Aorta (tissue), 5 donors: ENCODE measurements at places on chromosomes 2 and 18. TPM values are rescaled to one million over a fixed set of nuclear protein-coding genes. Genes with fewer than 3 reads are reported as not detected.

DNA sequence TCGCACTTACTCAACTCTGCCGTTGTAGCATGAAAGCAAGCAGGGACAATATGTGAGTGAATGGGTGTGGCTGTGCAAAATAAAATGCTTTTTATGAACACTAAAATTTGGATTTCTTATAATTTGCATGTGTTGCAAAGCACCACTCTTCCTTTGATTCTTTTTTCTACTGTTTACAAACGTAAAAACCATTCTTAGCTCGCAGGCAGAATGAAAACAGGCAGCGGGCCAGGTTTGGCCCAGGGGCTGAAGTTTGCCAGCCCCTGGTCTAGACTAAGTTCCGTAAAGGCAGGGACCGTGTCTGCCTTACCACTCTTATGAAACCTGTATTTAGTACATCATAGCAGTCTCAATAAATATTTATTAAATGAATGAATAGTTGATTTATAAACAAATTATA lies 83.7 kb upstream of the SPATS2L start:
- H3K27ac ChIP-seq: no peak overlapping the region
- H3K27me3 ChIP-seq: no peaks in the 10 kb centered on the region
- no peak overlapping the region for H3K4me3 ChIP-seq
- no peaks in the 10 kb centered on the region for H3K4me1 ChIP-seq
- DNase-seq: no peak

CDKL4 gene
- 0.88 TPM for total RNA-seq

ALPI gene
- total RNA-seq: not detected

RIT2 gene
- not detected for total RNA-seq

DNA sequence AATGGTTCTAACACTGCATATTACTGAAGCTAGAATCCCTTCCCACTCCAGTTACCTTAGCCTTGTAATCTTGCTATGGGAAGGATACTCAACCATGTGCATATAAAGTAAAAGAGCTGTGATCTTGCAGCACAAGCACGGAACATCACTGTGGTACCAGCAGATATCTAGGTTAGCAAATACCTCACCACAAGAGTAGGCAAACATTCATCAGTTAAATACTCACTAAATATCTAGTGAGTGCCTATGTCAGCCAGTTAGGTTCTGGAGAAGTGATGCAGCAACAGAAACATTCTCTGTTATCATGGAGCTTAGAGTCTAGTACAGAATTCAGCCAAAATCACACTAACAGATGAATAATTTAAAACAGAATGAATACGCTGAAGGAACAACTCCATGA lies 349.6 kb upstream of the UBE2E3 start:
- H3K27me3 ChIP-seq: no peaks in the 10 kb centered on the region
- H3K4me1 ChIP-seq: no peaks in the 10 kb centered on the region
- no peak overlapping the region for H3K27ac ChIP-seq
- H3K4me3 ChIP-seq: no peak overlapping the region

DNA sequence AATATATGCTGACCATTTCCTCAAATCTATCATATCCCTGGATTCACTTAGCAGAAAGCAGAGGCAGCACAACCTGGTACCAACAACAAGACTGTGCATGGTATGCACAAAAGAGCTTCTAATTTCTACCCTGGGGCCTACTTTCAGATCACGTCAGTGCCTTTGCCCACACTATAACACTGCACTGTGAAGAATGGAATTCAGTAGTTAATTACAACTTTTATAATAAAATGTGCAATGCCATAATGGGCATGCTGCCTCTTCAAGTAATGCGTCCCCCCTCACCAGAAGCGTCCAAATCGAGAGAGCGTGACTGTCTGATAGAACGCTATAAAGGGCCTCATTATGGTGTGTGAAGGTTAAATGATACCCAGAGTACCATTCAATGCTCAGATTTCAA lies 328.1 kb upstream of the PKDCC start:
- no peaks in the 10 kb centered on the region for H3K27me3 ChIP-seq
- H3K4me1 ChIP-seq: peaks cover 4% of the 10 kb centered on the region
- no peak overlapping the region for H3K27ac ChIP-seq
- no peak overlapping the region for H3K4me3 ChIP-seq
- no peak for DNase-seq

DNA sequence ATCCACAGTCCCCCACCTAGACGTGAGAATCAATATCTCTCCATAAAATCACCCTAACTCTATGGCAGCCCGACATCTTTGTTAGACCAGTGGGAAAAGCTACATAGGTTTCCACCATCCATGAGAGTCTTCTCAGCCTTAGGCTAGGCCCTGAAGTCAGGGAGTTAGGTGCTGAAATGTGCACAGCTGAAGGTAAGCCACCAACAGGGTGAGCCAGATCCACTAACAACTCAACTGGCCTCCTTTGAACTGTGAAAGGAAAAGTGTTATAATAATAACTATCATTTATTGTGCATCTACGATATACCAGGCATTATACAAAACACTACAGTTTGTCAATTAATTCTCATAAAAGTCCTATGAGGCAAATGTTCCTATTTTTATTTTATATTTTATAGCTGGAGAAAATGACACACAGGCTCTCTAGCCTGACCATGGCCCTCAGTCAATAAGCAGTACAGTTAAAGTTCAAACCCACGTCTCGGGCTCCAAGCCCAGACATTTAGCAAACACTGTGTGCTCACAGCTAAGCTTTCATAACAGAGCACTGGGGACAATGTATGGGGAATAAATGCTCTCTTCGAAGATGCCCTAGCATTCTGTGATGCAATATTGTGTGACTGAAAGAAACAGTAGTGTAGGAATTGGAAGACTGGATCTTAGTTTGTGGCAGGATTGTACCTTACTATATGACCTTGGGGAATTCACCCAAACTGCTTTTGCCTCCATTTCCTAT lies 11.2 kb upstream of the CYP27C1 start:
- no peak overlapping the region for H3K4me3 ChIP-seq
- H3K27me3 ChIP-seq: peaks cover 3% of the 10 kb centered on the region
- H3K27ac ChIP-seq: no peak overlapping the region

- H3K36me3 ChIP-seq: no peaks in the 10 kb centered on the region
- peaks cover 2% of the 10 kb centered on the region for H3K4me1 ChIP-seq
- H3K27ac ChIP-seq: no peak overlapping the region
- H3K27me3 ChIP-seq: no peaks in the 10 kb centered on the region
- no peak for DNase-seq
Observed at GRCh38 chr2:237701859-237702390, 74.5 kb downstream of the LRRFIP1 start.

DNA sequence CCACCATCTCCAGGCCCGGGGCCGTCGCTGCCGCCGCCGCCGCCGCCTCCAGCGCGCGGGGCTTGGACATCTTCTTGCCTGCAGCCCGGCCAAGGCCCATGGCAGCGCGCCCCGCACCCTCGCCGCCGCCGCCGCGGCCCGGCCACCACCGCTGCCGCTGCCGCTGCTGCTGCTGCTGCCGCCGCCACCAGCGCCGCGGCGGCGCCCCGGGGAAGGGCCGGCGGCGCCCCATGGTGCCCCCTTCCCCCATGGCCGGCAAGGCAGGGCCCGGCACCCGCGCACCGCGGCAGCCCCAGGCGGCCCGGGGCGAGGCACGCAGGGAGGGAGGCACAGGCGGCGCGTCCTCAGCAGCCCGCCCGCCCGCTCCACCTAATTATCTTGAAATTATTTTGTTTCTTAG lies 3057.4 kb downstream of the RPIA start:
- H3K4me1 ChIP-seq: no peaks in the 10 kb centered on the region
- DNase-seq: no peak
- no peaks in the 10 kb centered on the region for H3K36me3 ChIP-seq
- H3K4me3 ChIP-seq: no peak overlapping the region
- no peaks in the 10 kb centered on the region for H3K27me3 ChIP-seq

DNA sequence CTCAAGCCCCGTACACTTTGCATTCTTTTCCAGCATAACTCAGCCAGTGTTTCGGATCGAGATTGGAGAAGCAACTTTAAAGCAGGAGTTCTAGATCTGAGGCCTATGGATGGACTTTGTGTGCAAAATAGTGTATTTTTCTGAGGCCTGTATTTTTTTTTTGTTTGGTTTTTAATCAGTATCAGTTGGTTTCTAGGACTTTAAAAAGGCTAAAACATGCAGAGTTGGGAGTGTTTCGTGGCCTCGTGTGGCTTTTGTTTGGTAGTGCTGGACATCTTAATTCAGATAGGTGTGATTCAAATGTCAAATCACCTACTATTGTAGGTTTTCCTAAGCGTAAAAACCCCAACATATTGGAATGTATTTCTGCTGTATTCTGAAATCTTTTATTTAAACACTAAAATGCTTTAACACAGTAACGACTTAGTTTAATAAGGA lies 282 bp upstream of the PUS10 start:
- H3K4me1 ChIP-seq: peaks cover 2% of the 10 kb centered on the region
- H3K27me3 ChIP-seq: no peaks in the 10 kb centered on the region
- DNase-seq: no peak
- peak overlapping the region; percentile 95 for H3K4me3 ChIP-seq
- H3K36me3 ChIP-seq: no peaks in the 10 kb centered on the region

GRCh38 chr18:44119607-44120006 lies 561.1 kb upstream of the SETBP1 start:
- H3K27me3 ChIP-seq: no peaks in the 10 kb centered on the region
- H3K36me3 ChIP-seq: no peaks in the 10 kb centered on the region
- H3K27ac ChIP-seq: no peak overlapping the region
- no peaks in the 10 kb centered on the region for H3K4me1 ChIP-seq

GRCh38 chr2:217459680-217460405 lies 543.0 kb downstream of the TNS1 start:
- H3K27me3 ChIP-seq: no peaks in the 10 kb centered on the region
- H3K27ac ChIP-seq: no peak overlapping the region
- no peaks in the 10 kb centered on the region for H3K36me3 ChIP-seq
- no peak overlapping the region for H3K4me3 ChIP-seq

DNA sequence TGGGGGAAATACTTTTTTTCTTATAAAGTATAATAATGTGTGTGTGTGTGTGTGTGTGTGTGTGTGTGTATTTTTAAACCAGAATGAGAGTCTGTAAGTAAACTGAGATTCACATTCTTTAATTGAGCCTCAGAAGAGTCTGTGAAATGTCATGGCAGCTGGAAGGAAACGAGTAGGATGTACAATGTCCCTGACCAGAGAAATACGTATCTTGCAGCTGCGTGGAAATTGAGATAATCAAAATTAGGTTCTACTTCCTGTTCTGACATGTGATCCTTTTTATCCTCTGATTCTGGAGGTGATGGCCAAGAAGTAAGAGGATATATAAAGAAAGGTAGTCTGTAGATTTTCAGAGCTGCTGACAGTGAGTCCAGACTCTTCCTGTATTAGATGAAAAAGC lies 50.0 kb downstream of the SH3RF3 start:
- H3K27ac ChIP-seq: no peak overlapping the region
- H3K4me1 ChIP-seq: peaks cover 3% of the 10 kb centered on the region
- H3K36me3 ChIP-seq: no peaks in the 10 kb centered on the region
- no peak overlapping the region for H3K4me3 ChIP-seq
- no peaks in the 10 kb centered on the region for H3K27me3 ChIP-seq

DNA sequence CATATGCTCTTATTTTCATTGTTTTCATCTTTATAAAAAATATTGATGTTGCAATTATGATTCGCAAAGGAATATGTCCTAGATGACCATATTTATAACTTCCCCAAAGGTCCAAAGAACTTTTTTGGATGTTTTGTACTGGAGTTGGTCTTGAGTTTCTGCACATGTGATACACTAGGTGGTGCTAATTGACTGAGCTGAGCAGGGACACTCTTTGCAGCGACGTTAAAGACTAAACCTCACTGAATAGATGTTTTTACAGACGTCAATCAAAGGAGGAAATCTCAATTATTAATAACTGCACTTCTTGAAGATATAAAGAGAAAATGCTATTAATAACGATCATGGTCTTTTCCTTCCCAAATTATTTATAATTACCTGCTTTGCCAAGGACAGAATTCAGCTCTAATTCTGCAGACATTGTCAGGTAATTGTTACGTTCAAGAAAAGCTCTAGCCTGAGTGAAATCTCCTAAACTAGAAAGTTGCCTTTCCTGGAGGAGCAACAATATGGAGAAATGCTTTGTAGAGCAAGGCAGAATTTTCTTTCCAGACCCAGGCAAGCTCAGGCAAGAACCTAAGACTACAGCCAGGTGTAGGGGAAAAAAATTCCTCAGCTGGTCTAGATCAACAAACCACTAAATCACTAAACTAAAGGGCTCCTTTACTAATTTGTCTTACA lies 119.3 kb upstream of the RBBP8 start:
- no peaks in the 10 kb centered on the region for H3K36me3 ChIP-seq
- DNase-seq: no peak
- H3K4me3 ChIP-seq: no peak overlapping the region
- H3K27ac ChIP-seq: no peak overlapping the region
- H3K27me3 ChIP-seq: no peaks in the 10 kb centered on the region

GRHL1 gene
- 2.5 TPM for total RNA-seq

CXCR4 gene
- total RNA-seq: 23.7 TPM

- DNase-seq: no peak
- H3K27me3 ChIP-seq: no peaks in the 10 kb centered on the region
- no peak overlapping the region for H3K27ac ChIP-seq
- H3K36me3 ChIP-seq: no peaks in the 10 kb centered on the region
- H3K4me1 ChIP-seq: no peaks in the 10 kb centered on the region
Observed at GRCh38 chr18:2641638-2642037, 13.9 kb upstream of the SMCHD1 start.

CROCC2 gene
- total RNA-seq: 0.13 TPM

DNA sequence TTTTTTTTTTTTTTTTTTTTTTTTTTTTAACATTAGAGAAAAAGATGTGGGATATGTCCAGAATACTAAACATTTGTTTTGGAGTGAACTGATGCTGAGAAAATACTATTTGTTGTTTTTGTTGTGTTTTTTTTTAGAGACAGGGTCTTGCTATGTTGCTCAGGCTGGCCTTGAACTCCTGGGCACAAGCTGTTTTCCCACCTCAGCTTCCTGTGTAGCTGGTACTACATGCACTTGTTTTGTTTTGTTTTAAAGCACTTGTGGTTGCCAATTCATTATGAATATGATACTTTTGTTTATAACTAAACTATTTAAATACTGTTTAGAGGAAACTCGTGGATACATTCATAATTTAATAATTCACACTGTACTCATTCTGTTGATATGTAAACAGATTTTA lies 33.4 kb upstream of the DYSF start:
- no peak for DNase-seq
- H3K4me1 ChIP-seq: no peaks in the 10 kb centered on the region
- H3K27me3 ChIP-seq: no peaks in the 10 kb centered on the region

DNA sequence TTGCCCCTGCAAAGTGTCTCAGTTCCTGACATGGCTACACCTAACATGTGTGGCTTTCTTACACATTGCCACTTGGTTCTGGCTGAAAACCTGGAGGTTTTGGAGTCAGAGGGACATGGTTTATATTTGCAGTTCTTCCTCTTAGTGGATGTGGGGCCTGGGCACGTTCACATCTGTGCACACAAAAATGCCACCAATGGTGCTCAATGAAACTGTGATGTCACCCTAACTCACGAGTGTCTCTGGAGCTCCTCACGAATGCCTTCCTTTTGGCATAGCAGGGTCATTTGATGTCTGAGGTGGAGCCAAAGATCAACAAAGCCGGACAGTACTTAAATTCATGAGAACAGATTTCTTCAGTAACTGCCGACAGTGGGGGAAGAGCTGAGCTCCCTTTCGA lies 231.7 kb upstream of the HS6ST1 start:
- no peak for DNase-seq
- H3K4me1 ChIP-seq: no peaks in the 10 kb centered on the region
- H3K4me3 ChIP-seq: no peak overlapping the region
- H3K27me3 ChIP-seq: no peaks in the 10 kb centered on the region
- H3K27ac ChIP-seq: no peak overlapping the region
- H3K36me3 ChIP-seq: no peaks in the 10 kb centered on the region

GRCh38 chr2:12273111-12273510 lies 443.6 kb upstream of the TRIB2 start:
- H3K36me3 ChIP-seq: no peaks in the 10 kb centered on the region
- no peak for DNase-seq
- no peaks in the 10 kb centered on the region for H3K27me3 ChIP-seq
- no peak overlapping the region for H3K27ac ChIP-seq
- H3K4me1 ChIP-seq: peaks cover 2% of the 10 kb centered on the region
- no peak overlapping the region for H3K4me3 ChIP-seq

NYAP2 gene
- 1.7 TPM for total RNA-seq
